ENCODE measurements at places on chromosomes 3 and 15. TPM values are rescaled to one million over a fixed set of nuclear protein-coding genes. Genes with fewer than 3 reads are reported as not detected.

GRCh38 chr15:64982472-64982871, 7.2 kb downstream of the SPG21 start:
- no peak for DNase-seq

DNA sequence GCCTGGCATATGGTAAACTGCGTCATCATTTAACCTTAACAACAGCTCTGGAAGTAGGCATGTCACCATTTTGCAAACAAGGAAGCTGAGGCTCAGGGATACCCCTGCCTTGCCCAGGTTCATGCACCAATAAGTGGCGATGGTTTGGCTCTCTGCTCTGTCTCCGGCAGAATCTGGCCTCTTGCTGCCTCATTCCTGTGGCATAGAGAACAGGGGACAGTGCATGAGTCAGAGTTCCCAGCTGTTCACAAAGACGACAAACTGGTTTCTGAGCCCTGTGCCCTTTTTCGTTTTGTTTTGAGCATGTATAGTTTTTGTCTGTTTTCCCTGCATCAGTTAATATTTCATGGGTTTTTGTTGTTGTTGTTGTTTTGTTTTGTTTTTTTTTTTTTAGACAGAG, 236.8 kb downstream of the OPA1 start:
- DNase-seq, result peak; percentile 68

- DNase-seq, result no peak
Measured at GRCh38 chr3:170458285-170458684, 39.6 kb downstream of the CLDN11 start.

DNA sequence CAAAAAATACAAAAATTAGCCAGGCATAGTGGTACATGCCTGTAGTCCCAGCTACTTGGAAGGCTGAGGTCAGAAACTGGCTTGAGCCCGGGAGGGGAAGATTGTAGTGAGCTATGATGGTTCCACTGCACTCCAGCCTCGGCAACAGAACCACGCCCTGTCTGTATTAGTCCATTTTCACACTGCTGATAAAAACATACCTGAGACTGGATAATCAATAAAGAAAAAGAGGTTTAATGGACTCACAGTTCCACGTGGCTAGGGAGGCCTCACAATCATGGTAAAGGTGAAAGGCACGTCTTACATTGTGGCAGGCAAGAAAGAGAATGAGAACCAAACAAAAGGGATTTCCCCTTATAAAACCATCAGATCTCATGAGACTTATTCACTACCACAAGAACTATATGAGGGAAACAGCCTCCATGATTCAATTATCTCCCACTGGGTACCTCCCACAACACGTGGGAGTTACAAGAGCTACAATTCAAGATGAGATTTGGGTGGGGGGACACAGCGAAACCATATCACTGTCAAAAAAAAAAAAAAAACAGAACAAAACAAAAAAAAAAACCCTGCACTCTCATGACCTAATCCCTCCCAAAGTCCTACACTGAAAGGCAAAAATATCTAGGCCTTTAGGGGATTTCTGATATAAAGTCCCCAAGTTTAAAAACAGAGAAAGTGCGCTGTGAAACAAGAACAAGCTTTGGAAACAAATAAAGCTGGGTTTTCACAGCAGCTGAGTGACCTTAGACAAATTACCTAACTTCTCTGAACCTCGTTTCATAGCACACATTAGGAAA, 224.7 kb downstream of the IGSF11 start:
- no peak for DNase-seq

DNA sequence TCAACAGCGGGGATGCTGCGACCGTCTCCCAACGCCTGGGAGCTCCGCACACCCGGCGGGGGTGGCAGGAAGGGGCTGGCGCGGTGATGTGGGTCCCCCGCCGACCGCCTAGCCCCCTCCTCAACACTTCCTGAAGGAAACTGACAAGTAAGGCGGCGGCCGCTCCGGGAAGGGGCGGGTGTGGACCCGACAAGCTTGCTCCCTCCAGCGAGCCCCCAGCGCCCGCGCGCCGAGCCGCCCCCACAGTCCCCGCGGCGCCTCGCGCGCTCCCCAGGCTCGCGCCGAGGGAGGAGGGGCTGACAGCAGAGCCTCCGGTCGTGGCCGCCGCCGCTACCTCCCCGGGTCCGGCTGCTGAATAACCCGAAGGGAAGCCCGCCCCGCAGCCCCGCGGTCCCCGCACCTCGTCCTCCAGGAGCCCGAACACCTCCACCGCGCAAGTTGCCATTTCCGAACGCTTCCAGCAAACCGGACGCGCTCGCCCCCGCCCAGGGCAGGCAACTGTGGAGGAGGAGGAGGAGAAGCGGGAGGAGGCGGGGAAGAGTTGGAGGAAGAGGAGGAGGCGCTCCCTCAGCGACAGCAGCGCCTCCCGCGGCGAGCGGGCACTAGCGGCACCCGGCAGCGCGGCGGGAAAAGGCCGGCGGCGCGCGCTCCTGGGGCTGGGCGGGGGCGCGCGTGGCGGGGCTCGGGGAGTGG, at the start of gene NEDD4:
TSS of gene NEDD4 (minus strand) at position 502 of the 693 bp plus-strand sequence. CDS start at position 445, 57 bp downstream.
- DNase-seq, result peak; percentile 84

- DNase-seq, result no peak
Measured at GRCh38 chr3:52176180-52176752, 21.7 kb upstream of the ALAS1 start.

- no peak for DNase-seq
Measured at GRCh38 chr15:52301265-52301847, 5.8 kb upstream of the MYO5C start.

- DNase-seq, result no peak
Measured at GRCh38 chr15:56831467-56832005, 86.9 kb upstream of the TCF12 start.

GRCh38 chr3:120048355-120049041, 45.7 kb downstream of the GSK3B start:
- no peak for DNase-seq

The ARHGEF3 gene
- total RNA-seq, result 27.4 TPM

Measured in body of pancreas (tissue), 4 donors.